ENCODE measurements at places on chromosomes 11 and 22.

DNA sequence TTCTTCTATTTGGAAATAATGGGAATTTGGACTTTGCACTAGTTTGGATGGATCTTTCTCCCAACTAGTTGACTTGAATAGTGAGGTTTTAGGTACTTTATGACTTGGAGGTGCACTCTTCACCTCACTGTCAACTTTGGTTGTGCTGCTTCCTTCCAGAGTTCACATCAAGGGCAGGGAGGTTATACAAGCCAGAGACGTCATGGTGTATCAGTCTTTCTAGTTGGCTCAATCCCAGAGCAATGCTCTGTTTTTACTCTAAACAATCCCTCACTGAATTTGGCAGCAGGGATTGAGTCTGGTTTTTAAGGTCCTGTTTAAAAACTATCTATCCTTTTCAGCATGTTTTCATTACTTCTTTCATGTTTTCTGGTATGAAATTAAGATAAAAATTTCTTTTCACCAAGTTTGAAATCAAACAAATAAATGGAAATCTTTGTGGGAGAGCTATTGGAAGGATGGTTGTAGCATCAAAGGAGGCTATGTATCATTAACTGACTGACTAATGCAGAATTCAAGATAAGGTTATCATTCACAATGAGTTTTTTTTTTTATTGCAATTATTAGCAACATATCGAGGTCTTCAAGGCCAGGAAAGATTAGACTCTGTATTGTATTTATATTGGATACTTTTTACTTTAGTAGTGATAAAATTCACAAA is 28.0 kb upstream of the ZBED5 start:
- DNase-seq: no peak

DNA sequence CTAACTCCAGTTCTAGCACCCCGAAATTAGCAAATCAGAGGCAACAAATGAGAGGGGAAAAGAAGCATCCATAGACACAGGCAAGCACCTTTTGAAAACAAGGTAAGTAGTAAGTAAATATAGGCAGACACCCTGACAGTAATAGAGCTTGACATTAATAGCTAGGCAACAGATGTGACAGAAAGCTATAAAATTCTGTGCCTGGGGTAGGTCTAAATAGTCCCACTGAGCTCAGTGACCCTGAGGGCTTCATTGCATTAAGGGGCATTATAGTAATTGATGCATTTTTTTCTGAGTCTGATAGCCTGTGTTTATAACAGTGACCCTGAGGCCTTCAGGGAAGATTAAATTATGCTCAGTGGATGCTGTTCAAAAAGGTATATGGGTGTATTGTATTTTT is 197.1 kb downstream of the HIPK3 start:
- DNase-seq: no peak

DNA sequence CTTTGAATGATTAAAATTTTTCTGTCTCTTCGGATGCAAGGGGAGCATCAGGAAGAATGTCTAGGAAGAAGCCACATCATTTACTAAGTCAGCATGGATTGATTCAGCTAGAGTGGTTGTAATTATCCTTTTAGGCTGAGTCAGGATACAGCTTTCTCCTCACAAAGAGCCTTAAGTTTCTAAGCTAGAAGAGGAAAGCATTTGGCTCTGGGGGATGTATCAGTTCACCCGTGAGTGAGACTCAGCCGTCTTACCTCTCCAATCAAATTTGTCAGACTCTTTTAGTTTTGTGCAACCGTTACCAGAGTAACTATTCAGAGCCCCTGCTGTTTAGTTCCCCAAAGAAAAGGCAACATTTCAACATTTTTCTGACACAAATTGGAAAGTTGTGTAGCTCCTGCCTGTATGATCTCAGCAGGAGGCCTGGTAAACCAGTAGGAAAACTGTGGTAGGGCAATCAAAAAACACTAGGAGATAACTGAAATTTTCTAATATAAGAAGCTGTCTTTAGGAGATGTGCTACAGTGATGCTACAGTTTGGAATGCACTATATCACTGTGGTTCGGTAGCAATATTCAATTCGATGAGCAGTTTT is 432.4 kb upstream of the LUZP2 start:
- no peak for DNase-seq

DNA sequence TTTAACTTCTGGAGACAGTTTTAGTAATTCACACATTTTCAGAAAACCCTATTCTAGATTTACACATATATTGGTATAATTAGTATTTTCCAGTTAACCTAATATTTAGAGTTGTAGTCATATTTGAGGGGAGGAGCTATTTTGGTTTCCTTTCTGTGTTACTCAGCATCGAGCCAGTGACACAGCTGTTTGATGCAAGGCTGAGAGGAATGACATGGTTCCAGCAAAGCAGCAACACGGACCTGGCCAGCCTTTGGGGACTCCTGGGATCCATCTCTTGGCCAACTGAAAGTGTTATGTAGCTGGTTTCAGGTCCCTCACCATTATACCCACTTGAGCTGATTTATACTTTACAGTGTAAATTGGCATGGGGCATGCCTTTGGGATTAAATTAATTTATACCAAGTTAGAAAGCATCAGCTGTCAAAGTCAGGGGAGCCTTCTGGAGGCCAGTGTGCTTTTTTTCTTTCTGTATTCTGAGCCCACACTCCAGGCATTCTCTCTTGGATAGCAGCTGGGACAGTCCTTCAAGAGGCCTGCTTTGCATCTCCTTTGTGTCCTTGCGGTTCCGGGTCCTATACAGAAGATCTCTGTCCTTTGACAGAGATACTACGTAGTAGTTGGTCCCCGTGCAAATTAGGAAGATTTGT is 91.3 kb upstream of the SLC25A18 start:
- no peak for DNase-seq

- peak; percentile 47 for DNase-seq
Observed at GRCh38 chr22:20264614-20265452, 3.3 kb downstream of the RTN4R start.

DNA sequence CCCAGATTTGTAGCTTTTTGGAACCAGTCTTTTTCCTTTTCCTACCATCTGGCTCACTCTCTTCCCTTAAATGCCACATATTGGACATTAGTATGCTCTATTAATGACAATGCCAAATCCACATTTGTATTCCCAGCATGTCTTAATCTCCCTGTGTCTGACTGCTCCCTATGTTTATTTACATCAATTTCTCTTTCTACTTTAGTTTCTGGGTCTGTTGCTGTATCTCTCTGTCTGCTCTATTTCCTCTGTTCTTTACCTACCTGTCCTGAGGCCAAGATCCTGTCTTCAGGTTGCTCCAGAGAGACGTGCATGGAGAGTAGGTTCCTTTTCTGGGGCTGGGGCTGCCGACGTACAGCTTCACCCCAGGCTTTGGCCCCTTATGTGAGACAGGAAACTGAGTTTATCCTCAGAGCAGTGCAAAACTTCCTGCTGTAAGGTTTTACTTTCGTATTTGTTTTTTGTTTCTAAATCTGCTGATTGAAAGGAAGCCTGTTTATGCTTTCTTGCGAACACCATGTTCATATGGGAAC is 25.6 kb downstream of the OR2AG2 start:
- DNase-seq: no peak

GRCh38 chr11:101082813-101083212 is 46.8 kb downstream of the PGR start:
- no peak for DNase-seq

DNA sequence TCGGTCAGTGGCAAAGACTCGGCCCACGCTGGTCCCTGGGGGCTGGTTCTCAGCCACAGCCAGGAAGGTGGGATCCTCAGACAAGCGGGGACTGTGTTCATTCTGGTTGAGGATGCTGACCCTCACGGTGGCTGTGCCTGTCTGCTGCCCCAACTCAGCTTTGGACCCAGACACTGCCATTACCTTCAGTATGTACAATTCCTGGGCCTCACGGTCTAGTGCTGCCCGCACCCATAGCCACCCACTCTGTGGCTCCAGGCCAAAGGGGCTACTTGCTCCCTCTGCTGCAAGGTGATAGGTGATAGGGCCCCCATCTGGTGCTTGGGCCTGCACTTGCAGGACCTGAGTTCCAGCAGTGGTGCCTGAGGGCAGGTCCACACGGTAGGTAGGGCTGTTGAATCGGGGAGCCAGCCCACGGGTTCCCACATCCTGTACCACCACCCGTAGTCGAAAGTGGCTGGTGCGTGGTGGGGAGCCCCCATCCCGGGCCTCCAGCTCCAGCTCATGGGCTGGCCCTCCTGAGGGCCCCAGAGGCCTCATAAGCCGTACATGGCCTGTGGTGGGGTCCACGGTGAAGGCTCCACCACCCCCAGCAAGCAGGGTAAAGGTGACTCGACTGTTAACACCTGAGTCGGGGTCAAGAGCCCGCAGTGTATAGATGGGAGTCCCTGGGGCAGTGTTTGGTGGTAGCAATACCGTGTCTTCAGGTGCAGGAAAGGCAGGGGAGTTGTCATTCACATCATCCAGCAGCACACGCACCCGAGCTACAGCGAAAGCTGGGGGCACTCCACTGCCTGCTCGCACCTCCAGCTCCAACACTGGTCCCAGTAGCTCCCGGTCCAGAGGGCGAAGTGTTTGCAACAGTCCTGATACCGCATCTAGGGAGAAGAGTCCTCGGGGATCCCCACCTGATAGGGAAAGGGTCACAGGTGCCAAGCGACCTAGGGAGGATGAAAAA is 13.2 kb upstream of the TPP1 start:
- DNase-seq: no peak

DNA sequence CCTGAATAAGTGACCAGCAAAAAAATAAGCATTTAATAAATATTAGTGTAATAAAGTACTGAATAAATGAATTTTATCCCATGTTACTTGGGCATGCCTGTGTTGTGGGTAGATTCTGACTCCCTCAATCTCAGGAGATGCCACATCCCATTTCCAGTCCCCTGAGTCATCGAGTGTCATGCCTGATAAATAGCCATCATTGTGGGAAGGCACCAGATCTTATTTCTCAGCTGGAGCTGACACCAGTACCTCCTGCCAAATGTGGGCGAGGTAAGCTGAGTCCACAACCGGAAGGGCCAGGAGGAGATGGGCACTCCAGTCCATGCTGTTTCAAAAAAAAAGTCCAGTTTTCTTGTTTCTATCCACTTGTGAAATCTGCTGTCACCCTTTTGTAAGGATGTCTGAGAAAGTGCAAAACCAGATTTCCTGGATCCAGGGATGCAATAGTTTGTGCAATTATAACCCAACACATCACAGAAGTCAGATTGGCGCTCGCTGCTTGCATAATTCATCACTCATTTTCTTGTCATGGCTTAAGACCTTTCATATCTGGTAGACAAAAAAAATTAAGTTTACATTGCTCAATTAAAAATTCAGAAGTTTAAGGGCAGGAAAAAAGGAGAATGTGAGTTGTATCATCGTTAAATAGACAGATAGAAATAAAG is 311.6 kb downstream of the MIAT start:
- no peak for DNase-seq

- DNase-seq: no peak
Observed at GRCh38 chr11:43503417-43503816, 144.7 kb downstream of the TTC17 start.

DNA sequence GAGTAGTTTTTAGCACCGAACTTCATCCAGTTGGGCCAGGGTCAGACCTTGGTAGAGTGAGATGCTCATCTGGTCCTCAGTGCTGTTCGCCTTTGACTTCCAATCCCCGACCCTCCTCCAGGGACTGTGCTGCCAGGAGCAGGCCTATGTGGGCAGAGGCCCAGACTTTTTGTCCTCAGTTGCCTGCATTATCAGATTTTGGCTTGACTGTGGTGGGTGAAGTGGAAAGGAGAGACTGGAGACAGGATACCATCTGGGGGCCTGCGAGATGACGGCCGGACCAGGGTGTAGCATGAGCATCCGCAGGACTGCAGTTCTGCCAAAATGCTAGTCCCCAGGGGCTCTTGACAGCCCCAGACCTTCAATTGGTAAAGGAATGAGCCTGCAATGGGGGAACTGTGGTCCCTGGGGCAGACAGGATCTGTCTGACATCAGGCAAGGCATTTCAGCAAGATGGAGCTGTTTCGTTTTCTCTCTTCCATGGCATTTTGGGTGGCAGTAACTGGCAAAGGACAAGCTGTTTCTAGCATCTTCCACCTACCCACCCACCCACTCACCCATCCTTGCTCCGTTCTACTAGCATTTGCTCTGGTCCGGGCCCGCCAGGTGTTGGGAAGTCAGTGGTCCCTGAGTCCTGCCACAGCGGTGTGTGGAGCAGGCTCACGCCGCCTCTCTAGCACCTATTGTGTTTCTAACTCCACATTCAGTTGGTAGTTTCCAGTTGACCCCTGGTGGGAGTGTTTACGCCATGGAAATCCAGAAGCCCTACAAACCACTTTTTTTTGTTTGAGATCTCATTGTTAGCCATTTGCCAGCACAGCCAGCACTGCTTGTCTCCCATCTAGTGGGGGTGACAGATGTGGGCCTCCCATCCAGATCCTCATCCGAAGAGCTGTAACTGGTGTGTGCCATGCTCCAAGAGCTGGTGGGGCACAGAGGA is 53.5 kb downstream of the OTOG start:
- no peak for DNase-seq

DNA sequence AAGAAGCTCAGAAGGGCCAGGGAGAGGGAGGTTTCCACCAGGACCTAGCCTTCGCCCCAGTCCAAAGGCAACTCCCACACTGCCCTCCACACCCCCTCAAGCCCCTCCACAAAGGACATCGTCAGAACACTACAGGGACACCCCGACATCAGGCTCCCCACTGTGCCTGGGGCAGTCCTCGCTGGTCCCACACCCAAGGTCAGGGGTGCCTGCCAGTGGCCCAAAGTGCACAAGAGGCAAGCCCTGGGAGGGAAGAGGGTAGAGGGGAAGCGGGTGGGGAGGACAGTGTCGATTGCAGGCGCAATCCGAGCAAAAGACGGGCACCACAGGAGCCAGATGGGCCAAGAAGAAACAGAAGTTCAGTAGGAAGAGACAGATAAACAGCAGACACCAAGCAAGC is 35.6 kb upstream of the JAM3 start:
- DNase-seq: no peak

DNA sequence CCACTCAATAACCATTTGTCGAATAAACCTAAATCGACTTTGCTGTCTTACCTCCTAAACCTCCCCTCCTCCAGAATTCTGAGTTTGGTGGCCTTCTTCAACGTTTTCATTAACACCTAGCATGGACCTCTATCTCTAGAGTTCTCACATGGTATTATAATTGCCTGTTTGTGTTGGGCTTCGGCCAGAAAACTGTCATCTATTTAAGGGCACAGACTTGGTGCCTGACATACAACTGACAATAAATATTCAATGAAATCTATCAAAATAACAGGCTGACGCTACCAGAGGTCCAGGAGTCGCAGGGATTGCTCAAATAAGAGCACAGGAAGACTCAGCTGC is 687 bp downstream of the ALKBH8 start:
- no peak for DNase-seq

GRCh38 chr11:78217650-78218541 is 29.2 kb downstream of the USP35 start:
- no peak for DNase-seq

GRCh38 chr11:5688482-5688881 is 1.1 kb upstream of the TRIM22 start:
- DNase-seq: no peak

- no peak for DNase-seq
Observed at GRCh38 chr11:123696183-123696582, 41.8 kb upstream of the SCN3B start.

Data from neural crest cell (in vitro differentiated cells).